G401 (cell line): ENCODE measurements at places on chromosomes 5 and 9.
A peak's percentile ranks its signal among the peaks of the same experiment; 100 is the strongest.

DNA sequence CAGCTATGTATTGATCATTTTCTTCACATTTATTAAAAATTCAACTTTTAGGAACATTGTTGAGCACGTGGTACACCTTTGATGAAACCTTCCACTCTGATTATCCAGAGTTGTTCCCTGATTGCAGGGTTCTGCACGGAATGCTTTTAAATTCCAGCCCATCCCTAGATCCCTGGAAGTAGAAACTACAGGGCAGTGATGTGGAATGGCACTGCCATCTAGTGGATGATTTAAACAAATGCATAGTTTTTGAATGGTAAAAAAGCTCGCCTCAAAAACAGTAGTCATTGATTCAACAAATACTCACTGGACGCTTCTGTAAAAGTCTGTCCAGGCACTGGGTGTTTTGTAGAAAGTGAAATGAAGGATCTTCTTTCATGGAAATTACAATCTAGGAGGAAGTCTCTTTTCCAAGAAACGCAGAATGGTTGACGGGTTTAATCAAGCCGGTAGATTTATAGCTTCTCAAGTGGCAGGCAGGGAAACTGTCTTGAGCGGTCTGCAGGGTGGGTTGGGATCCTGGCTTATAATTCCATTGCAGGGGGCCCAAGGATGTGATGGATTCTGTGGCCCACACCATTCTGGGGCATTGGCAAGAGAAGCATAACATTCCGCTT is 118.4 kb downstream of the ARHGAP26 start:
- DNase-seq: peak; percentile 81

- DNase-seq: no peak
Observed at GRCh38 chr5:124399426-124399961, 346.9 kb downstream of the ZNF608 start.

DNA sequence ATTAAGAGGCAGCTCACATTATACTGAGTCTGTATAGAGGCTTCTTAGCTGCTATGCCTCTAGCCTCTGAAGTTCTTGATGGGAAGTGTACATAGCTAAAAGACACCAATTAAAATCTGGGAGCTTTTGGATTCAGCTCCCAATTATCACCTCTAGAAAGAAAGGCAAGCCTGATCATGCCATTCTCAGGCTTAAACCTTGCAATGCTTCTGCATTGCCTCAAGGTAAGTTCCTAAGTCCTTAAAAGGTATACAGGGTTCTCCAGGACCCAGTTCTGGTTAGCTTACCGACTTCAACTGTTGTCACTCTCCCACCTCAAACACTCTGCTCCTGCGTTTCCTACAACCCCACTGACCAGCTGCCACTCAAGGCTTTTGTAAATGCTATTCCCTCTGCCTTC is 17.5 kb upstream of the CCL28 start:
- no peak for DNase-seq

- DNase-seq: no peak
Observed at GRCh38 chr9:69760278-69760610, 433 bp upstream of the PTAR1 start.

GRCh38 chr5:45252978-45253377 is 443.2 kb downstream of the HCN1 start:
- no peak for DNase-seq

GRCh38 chr5:115169487-115170133 is at the start of gene TRIM36:
Gene TRIM36 (minus strand): TSS chr5:115169908. CDS start chr5:115169634, 274 bp downstream.
- peak; percentile 50 for DNase-seq
